ENCODE measurements at places on chromosomes 2 and 18.

GRCh38 chr2:199465988-199466691, 8.4 kb upstream of the SATB2 start:
- no peak for DNase-seq

DNA sequence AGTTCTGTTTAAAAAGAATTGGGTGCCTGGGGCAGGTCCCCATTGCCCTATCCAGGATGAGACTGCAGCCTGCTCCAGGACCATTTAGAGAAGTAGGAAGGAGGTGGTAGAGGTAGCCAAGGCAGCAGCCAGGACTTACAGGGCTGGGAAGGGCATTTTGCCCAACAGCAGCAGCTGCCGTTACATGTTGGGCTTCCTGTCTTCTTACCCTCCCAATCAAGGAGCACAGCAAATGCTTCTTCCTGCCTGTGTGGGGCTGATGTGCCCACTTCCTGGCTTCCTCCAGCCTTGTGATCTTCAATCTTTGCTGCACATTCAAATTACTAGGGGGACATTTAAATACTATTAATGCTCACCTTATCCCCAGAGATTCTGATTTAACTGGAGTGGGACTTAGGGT, 112.0 kb downstream of the QPCT start:
- peak; percentile 71 for DNase-seq

- no peak for DNase-seq
Observed at GRCh38 chr18:32010124-32010721, 8.4 kb upstream of the RNF125 start.

DNA sequence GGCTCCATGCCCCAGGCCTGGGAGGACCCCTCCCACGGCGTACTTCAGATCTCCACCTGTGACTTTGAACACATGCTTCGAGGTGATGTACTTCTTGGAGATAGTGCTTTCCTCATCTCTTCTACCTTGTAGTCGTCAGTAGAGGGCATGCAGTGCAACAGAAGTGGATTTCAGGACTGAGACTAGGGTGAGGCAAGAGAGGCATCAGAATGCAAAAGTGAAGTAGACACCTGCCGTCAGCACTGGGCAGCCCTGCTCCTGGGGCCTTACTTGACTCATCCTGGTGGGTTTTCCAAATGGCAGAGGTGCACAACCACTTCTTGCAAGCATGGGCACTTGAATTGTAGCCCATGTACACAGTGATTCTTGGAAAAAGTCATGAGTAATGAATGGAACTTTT, 258.8 kb downstream of the NEDD4L start:
- no peak for DNase-seq

- DNase-seq = no peak
Observed at GRCh38 chr2:236946871-236947270, 138.8 kb upstream of the COPS8 start.

GRCh38 chr2:230203110-230203676, 16.6 kb downstream of the SP110 start:
- DNase-seq = no peak

DNA sequence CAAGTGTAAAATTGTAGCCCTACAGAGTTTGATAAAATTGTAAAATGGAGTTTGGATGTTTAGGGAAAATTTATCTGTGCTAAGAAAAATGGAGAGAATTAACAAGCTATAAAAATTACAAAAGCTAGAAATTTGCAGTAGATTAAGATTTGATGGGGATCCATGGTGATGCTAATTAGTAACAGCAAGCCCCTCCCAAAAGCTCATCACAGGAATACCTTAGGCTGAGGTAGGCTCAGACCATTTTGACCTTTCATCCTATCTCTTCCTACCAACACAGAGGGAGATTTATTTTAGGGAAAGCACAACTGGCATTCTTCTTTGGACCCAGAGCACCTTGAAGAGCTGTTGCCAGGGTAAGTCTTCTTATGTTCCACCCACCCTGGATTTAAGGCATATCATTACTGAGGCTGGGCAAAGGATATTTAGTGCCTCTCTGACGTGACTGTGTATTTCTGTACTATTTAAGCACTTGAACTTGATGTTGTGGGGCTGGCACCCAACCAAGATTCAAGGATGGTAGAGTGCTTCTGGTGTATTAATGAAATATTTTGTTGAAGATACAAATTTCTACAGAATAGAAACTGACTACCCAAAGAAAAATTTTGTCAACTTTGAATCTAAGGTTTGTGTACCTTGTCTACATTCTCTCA, 70.8 kb upstream of the SLC39A10 start:
- no peak for DNase-seq

DNA sequence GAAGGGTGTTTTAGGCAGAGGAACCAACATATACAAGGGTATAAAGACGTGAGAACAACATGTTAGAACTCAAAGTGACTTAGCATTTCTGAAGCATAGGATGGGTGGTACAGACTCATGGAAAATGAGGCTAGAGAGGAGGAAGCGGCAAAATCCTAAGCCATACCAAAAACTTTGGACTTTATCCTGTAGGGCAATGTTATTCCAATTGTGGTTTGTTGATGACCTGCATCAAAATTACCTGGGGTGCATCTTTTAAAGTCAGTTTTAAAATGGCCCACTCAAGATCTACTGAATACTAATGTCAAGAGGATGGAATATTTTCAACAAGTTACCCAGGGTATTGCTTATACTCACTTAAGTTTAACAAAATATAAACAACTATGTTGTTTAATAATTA, 34.8 kb downstream of the RAPH1 start:
- DNase-seq = no peak
